ENCODE measurements at places on chromosomes 4 and X.

GRCh38 chr4:152044331-152045036 lies 283.7 kb upstream of the GATB start:
- no peak for DNase-seq

GRCh38 chr4:185039508-185040273 lies 21.4 kb downstream of the HELT start:
- DNase-seq = peak; percentile 35

DNA sequence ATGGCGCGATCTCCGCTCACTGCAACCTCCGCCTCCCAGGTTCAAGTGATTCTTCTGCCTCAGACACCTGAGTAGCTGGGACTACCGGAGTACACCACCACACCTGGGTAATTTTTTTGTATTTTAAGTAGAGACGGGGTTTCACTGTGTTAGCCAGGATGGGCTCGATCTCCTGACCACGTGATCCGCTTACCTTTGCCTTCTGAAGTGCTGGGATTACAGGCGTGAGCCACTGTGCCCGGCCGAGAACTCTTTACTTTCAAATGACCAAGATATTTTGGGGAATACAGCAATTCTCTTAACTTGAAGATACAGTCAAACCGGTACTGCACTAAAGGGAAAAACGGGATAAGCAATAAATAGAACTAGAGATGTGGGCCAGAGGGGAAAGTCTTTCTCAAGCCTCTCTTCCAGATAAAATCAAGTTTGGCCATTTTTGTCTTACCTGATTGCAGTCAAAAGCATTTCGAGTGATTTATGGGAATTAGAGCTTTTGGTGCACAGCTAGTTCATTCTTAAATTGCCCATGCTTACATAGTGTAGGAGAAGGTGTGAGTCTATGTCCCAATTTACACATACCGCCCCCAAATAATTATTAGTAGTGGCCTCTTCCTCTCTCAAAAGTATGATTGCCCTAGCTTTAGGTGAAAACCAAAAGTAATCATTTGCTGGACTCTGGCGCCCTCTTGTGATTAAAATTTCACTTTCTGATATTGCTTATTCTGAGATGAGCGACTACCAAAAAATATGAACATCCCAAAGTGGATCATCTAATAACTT lies 53.2 kb upstream of the ABCG2 start:
- DNase-seq = peak; percentile 45

GRCh38 chr4:112515198-112516065 lies 548 bp downstream of the NEUROG2 start:
- peak; percentile 47 for DNase-seq

DNA sequence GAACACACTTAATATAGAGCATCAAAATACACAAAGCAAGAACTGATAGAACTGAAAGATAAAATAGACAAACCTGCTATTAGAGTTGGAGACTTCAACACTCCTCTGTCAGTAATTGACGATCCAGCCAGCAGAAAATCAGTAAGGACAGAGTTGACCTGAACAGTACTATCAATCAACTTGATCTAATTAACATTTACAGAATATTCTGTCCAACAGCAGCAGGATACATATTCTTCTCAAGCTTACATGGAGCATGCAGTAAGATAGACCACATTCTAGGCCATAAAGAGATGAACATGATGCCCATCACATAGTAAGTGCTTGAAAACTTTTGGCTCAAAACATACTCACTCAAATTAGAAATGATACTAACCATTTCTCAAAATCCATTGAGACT lies 196.7 kb upstream of the KLF3 start:
- DNase-seq = no peak

DNA sequence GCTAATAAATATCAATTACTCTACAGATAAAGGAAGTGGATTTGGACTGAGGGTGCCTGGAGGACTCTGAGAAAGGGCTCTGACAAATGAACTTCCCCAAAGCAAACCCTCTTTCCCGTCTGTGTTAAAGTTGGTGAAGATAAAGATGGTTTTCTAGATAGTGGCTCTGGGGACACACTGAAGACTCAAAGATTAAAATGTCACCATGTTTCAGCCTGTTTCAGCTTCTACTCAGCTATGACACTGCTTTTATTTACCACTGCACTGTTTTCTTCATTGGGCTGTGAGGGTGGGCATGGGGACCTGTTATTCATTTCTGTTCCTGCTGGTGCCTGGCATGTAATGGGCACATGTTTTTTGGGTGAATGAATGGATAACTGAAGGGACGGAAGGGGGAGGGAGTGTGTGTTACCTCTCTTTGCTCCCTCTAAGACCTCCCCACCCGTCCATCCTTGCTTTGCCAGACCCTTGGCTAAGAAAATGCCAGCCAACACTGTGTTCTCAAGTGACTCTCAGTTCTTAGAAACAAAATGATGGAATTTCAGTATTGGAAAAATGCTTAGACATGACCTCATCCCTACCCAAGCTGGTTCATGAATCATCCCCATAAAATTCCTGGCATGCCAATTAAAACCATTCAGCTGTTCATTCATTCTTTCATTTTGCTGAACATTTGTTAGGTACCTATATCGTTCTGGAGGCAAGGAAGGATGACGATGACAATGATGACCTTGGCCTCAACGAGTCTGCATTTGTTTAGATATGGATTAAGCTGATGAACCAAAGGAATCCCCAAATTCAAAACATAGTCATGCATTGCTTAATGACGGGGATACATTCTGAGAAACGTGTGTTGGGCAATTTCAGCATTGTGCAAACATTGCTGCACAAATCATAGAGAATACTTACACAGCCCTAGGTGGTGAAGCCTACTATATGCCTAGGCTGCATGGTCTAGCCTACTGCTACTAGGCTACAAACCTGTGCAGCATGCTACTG lies 13.4 kb upstream of the STK32B start:
- peak; percentile 91 for DNase-seq

DNA sequence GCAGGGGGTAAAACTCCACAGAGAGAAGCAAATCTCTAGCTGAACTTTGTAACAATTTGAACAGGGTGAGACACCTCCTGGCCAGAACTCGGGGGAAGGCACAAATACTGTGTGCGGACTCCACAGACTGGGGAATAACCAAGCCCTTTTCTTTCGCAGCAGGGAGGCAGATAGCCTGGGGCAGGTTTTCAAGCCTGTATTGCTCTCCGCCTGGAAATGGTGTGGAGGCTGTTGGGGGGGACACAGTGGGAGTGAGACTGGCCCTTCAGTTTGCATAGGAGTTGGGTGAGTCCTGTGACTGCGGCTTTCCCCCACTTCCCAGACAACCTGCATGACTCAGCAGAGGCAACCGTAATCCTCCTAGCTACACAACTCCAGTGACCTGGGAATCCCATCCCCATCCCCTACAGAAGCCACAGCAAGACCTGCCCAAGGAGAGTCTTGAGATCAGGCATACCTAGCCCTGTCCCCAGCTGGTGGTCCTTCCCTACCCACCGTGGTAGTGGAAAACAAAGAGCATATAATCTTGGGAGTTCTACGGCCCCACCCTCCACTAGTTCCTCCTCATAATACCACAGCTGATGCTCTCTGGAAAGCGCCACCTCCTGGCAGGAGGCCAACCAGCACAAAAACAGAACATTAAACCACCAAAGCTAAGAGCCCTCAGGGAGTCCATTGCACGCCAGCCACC lies 12.9 kb upstream of the SMPX start:
- DNase-seq = no peak

DNA sequence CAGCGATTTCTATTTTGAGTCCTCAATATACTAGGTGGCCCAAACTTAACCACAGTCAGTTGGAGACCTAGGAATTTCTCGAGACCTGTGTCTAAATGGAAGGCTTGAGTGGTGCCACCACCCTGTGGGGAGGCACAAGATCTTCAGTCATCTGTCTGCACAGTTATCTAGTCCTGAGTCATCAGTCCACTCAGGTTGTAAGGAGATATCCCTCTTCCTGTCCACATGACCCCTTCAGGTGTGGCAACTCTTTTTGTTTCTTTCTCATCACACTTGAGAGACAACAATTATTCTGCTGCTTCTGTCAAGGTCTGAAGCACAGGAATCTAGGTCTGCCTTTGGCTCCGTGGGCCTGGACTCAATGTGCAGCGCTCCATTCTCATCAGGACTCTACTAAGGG lies 64.4 kb upstream of the IBSP start:
- DNase-seq = peak; percentile 44

GRCh38 chrX:134470013-134470412 lies 10.0 kb downstream of the HPRT1 start:
- no peak for DNase-seq

- no peak for DNase-seq
Measured at GRCh38 chrX:24248042-24248441, 65.8 kb downstream of the SUPT20HL2 start.

DNA sequence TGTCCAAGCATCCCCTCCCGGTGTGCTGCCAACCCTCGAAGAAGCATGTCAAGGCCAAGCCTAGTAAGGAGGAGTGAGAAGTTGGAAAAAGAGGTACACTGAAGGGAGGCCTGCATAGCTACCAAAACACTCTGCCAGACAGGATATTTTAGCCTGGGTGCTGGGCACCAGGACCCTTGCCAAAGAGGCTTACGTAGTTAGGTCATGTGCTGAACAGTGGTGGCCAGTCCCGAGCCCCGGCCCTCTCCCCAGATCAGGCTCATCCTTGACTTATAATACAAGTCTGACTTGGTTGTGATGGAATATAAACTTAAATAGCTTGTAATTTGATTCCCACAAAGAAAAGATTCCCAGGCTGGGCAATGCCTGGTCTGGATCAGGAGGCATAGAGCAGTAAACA lies 149.3 kb downstream of the ARHGEF9 start:
- DNase-seq = no peak

GRCh38 chrX:41300758-41301437 lies 33.1 kb upstream of the DDX3X start:
- DNase-seq = no peak

DNA sequence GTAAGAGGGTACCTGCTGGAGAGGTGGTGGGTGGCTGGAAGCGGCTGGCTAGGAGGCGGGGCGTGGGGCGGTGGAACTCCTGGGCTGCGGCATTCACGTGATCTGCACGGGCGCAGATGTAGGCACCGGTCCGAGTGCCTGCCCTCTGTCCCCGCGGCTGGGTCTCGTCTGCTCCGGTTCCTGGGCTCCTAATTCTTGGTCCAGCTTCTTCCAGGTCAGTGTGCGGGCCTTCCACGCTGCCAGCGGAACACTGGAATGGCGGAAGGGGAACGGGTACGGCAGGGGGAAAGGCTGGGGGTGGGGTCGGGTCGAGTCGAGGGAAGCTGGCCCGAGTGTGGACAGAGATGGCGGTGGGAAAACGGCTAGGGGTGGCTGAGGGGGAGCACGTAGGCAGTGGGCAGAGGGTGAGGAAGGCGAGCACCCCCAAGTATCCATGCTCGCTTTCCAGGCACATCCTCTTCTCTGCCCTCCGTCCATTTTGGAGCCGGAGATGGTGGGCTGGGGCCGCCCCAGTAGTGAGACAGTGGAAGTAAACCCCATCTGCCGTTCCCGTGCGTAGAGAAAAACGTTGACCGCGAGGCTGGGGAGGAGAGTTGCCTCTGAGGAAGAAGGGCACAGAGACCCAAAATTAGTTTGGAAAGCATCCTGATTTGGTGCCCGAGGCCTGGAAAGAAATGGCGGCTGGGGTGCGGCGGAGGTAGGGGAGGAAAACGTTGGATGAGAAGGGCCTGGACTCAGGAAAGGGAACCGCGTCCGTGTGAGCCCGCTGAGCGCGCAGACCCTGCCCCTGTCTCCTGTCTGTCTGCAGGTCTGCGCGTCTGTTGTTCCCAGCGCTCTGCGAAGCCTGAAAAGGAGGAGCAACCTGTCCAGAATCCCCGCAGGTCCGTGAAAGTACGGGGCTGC lies at the start of gene TCEAL4:
TCEAL4 (plus strand) TSS at position 105 of the 903 bp plus-strand sequence. CDS start 1,161 bp downstream, outside the sequence.
- DNase-seq = peak; percentile 13

- no peak for DNase-seq
Measured at GRCh38 chr4:181946902-181947301, 296.3 kb upstream of the TENM3 start.

- DNase-seq = peak; percentile 89
Measured at GRCh38 chr4:107546638-107547037, 173.4 kb downstream of the PAPSS1 start.

- peak; percentile 23 for DNase-seq
Measured at GRCh38 chrX:108020631-108021030, 24.2 kb upstream of the VSIG1 start.

GRCh38 chr4:168028568-168028967 lies 63.8 kb upstream of the ANXA10 start:
- DNase-seq = peak; percentile 35

DNA sequence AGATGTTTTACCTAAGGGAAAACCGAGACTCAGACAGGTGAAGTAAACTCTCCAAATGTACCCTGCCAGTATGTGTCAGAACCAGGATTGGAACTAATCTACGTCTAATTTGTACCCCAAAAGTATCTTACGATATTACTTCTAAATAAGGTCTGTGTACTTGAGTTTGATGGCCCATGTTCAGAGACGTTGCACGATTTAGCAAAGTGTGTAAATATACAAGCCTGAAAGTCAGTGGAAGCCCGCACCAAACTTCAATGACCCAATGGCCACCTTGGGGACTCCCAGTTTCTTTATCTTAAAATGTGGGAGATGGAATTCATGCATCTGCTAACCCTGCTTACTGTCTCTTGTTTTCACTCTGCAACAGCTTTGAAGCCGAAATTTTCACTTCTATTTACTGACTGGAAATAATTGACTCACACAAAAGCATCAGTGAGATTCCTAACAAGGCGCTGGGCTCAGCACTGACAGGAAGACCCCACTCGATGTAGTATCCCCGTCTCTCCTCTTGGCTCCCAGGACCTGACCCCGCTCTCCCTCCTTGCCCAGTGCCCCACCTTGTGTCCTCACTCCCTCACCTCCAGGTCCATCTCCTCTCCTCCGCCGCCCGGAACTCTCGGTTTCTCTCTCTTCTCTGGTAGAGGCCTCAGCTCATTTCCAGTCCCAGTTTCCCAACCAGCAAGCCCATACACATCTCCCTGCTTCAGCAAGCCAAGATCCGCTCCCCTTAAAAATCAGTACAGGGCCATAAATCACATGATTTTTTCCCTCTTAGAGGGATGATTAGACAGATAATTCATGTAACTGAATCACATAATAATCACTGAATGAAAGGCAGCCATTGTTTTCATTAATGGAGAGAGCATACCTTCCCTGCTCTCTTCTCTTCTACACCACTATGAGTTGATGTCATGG lies 42.8 kb downstream of the ENPP6 start:
- DNase-seq = peak; percentile 14

GRCh38 chr4:20313237-20314030 lies 61.7 kb downstream of the SLIT2 start:
- no peak for DNase-seq

DNA sequence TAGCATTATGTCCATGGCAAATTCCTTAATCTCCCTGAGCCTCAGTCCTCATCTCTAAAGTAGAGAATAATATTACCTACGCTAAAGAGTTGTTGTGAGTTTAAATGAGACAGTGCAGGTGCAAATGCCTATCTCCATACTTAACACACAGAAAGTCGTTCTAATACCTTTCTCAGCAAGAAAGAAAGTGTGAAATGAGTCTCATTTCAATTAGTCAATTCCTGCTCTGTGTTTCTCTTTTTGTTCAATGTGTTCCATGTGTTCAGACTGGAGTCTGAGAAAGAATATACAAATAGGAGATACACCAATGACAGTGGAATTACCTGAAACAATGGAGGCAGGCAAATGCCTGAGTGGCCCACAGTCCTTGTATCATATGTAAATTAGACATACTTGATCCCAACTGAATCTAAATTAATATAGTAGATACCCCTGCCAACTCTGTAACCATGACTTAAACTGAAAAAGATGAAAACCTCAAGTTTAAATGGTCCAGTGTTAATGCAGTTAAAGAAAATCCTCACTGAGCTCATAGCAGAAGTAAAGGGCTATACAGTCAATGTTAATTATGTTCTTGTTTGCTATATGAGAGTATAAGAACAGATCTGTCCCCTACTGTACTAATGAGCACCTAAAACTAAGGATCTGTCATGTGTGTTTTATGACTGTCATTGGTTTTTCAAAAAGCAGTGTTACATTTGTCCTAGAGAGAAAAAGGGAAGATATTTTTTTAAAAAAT lies 68.2 kb downstream of the GPC3 start:
- no peak for DNase-seq

All from mammary epithelial cell (primary cell).